ENCODE measurements at places on chromosomes 5 and 9. TPM values are rescaled to one million over a fixed set of nuclear protein-coding genes. Genes with fewer than 3 reads are reported as not detected.

The ADAMTS13 gene
- total RNA-seq: 6.1 TPM

The FBP2 gene
- not detected for total RNA-seq

The SPINK7 gene
- total RNA-seq: not detected

The ROR2 gene
- 2.0 TPM for total RNA-seq

The PCDHGC5 gene
- 7.3 TPM for total RNA-seq

The CDKN2A gene
- total RNA-seq: 6.6 TPM

The PPIC gene
- total RNA-seq: 77.2 TPM

The TLX3 gene
- not detected for total RNA-seq

The JAKMIP2 gene
- 0.13 TPM for total RNA-seq

The MYOT gene
- total RNA-seq: not detected
